Small intestine (tissue), 16 donors: ENCODE measurements at places on chromosomes 2 and 18. TPM values are rescaled to one million over a fixed set of nuclear protein-coding genes. Genes with fewer than 3 reads are reported as not detected.

GRCh38 chr2:120108049-120108448 is 95.2 kb downstream of the EPB41L5 start:
- no peaks in the 10 kb centered on the region for H3K27me3 ChIP-seq
- peak; percentile 61 for DNase-seq
- peaks cover 5% of the 10 kb centered on the region for H3K36me3 ChIP-seq
- H3K4me3 ChIP-seq = no peak overlapping the region

- no peaks in the 10 kb centered on the region for H3K36me3 ChIP-seq
- no peaks in the 10 kb centered on the region for H3K4me1 ChIP-seq
- no peak for DNase-seq
- H3K27me3 ChIP-seq = no peaks in the 10 kb centered on the region
- H3K4me3 ChIP-seq = no peak overlapping the region
- H3K27ac ChIP-seq = no peak overlapping the region
Observed at GRCh38 chr2:160114020-160114419, 51.6 kb upstream of the PLA2R1 start.

- H3K27ac ChIP-seq = no peak overlapping the region
- no peak for DNase-seq
- H3K36me3 ChIP-seq = peaks cover 3% of the 10 kb centered on the region
- H3K4me3 ChIP-seq = no peak overlapping the region
Observed at GRCh38 chr18:5420906-5421305, 122.9 kb downstream of the EPB41L3 start.

DNA sequence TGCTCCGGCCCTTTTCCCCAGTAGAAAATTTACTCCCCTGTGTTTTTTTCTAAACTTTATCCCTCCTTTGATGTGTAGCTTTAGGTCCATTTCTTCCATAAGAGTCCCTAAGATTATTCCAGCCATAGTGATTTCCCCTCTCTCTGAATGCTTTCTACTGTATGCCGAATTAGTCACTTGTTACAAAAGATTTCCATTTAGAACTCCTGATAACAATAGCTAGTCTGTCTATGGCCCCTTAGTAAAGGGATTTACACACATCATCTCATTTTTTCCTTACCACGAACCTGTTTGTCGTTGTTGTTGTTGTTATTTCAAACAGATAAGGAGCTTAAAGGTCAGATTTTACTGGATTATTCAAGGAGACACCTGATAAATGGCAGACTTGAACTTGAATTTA is 256.1 kb downstream of the PAX3 start:
- DNase-seq = no peak
- no peak overlapping the region for H3K4me3 ChIP-seq
- H3K4me1 ChIP-seq = no peaks in the 10 kb centered on the region
- no peak overlapping the region for H3K27ac ChIP-seq

GRCh38 chr2:232293191-232293590 is 85.4 kb upstream of the ALPP start:
- no peak overlapping the region for H3K4me3 ChIP-seq
- no peak for DNase-seq

DNA sequence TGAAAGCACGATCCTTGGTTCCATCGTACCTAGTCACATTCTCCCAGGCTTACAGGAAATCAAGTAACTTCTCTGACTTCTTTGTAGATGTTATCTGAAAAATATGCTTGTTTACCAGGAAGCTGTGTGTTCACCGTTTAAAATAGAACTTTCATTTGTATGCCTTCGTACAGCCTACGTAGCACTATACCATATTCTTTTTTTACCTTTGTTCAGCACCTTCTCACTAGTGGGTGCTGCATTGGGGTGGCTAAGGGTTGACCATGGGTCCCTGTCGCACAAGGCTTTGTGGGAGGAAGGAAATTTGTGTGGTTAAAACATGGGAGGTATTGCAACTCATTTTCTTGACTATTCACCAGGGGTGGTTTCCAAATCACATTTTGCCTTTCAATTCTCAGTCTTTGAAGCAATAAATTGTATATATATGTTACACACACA is 16.6 kb downstream of the MALT1 start:
- no peaks in the 10 kb centered on the region for H3K36me3 ChIP-seq
- DNase-seq = no peak
- no peak overlapping the region for H3K4me3 ChIP-seq
- H3K27ac ChIP-seq = no peak overlapping the region
- H3K27me3 ChIP-seq = no peaks in the 10 kb centered on the region

- no peak for DNase-seq
- H3K36me3 ChIP-seq = peaks cover 6% of the 10 kb centered on the region
- H3K4me1 ChIP-seq = no peaks in the 10 kb centered on the region
- H3K27me3 ChIP-seq = no peaks in the 10 kb centered on the region
- H3K4me3 ChIP-seq = no peak overlapping the region
Observed at GRCh38 chr2:169546756-169547155, 26.9 kb downstream of the FASTKD1 start.

GRCh38 chr2:38771632-38772031 is 6.4 kb upstream of the GEMIN6 start:
- no peaks in the 10 kb centered on the region for H3K27me3 ChIP-seq
- H3K4me3 ChIP-seq = no peak overlapping the region
- no peak for DNase-seq
- H3K36me3 ChIP-seq = no peaks in the 10 kb centered on the region
- H3K4me1 ChIP-seq = no peaks in the 10 kb centered on the region

- no peak overlapping the region for H3K27ac ChIP-seq
- H3K4me3 ChIP-seq = no peak overlapping the region
- no peaks in the 10 kb centered on the region for H3K27me3 ChIP-seq
- H3K36me3 ChIP-seq = no peaks in the 10 kb centered on the region
- no peak for DNase-seq
Observed at GRCh38 chr2:121241466-121241865, 43.5 kb downstream of the TFCP2L1 start.

DNA sequence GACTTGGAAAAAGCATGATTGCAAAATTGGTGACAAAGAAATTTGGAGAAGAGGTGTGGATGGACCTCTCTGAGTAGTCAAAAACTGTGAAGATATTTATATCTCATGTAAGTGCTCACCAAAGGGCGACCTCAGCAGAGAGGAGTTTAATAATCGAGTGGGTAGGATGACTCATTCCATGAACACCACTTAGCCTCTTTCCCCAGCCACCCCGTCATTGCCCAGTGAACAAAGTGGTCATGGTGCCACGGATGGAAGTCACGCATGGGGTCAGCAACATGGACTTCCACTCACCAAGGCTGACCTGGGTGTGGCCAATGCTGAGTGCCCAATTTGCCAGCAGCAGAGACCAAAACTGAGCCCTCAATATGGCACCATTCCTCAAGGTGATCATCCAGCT is 997.4 kb upstream of the GYPC start:
- no peak overlapping the region for H3K4me3 ChIP-seq
- DNase-seq = no peak
- H3K27ac ChIP-seq = no peak overlapping the region
- H3K36me3 ChIP-seq = no peaks in the 10 kb centered on the region
- no peaks in the 10 kb centered on the region for H3K27me3 ChIP-seq
- H3K4me1 ChIP-seq = no peaks in the 10 kb centered on the region

GRCh38 chr2:136986605-136987221 is 221.4 kb downstream of the THSD7B start:
- H3K4me1 ChIP-seq = peaks cover 6% of the 10 kb centered on the region
- DNase-seq = no peak
- H3K4me3 ChIP-seq = no peak overlapping the region
- H3K27me3 ChIP-seq = no peaks in the 10 kb centered on the region

GRCh38 chr2:220556658-220557057 is 929.2 kb downstream of the SLC4A3 start:
- H3K27ac ChIP-seq = no peak overlapping the region
- no peak for DNase-seq
- H3K4me1 ChIP-seq = no peaks in the 10 kb centered on the region
- H3K4me3 ChIP-seq = no peak overlapping the region

The REG1B gene
- polyA plus RNA-seq = 25.0 TPM

The ANKRD23 gene
- 2.7 TPM for polyA plus RNA-seq
